ENCODE measurements at places on chromosomes 12 and 14.

GRCh38 chr12:46526233-46526632 is 153.7 kb upstream of the SLC38A2 start:
- no peak for DNase-seq

DNA sequence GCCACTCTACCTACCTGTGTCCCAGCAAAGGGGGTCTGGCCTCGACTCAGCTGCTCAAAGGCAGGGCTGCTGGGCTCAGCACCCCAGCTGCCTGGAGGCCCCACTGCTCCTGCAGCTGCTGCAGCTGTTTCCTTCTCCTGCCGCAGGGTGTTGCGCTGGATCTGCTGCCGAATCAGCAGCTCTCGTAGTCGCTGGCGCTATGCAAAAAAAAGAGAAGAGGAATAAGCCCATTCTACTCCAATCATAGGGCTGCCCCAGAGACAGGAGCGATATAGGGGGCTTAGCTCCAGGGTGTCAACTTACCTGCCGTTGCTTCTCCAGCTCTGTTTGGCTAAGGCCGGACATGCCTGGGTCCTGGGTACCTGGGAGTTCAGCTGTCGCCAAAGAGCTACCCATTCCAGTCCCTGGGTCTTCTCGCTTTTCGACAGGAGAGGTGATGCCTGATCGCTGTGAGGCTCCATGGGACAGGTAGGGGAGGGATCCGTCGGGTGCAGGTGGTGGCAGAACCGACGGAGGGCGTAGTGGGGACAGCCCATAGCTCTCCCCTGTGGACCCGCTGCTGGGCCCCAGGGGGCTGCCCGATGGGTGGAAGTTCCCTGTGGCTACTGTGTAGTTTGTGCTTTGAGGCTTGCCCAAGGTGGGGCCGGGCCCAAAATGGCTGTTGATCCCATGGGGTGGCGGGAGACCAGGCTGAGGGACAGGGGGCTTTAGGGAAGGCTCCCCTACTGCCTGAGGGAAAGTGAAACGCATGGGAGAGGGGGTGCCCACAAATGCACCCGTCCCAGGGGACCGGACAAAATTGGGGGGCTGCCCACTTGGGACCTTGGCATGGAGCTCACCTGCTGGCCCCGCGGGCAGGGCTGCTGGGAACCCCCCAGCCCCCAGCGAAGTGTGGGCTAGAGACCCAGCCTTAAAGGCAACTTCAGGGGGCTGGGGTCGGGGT is 20.9 kb downstream of the KMT2D start:
- no peak for DNase-seq

DNA sequence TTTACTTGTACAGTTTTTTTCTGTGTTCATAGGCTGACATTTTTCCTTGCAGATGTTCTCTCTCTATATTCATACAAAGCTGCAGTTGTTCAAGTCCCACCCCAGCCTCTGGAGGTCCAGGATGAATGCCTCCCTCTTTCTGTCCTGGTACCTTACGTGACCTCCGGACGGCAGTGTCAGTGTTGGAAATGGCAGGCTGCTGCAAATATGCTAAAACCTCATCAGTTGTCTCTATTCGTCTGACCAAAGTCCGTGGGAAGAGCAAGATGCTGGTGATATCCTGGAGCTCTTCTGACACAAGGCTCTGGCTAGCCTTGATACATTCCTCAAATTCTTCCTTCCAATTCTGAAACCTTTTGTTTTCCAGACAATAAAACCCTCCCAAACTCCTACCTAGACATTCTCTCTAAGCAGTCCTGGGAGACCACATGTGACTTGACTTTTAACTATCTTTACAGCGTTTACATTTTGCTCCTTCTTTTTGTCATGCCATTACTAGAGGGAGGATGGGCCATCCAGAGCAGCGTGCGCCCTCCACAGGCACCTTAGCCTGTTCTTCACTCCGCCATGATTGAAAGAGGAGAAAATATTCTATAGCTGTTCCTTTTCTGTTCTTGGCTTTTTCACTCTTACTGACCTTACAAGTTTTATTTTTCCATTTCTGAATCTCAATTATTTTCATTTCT is 143.6 kb downstream of the RGS6 start:
- DNase-seq = no peak

DNA sequence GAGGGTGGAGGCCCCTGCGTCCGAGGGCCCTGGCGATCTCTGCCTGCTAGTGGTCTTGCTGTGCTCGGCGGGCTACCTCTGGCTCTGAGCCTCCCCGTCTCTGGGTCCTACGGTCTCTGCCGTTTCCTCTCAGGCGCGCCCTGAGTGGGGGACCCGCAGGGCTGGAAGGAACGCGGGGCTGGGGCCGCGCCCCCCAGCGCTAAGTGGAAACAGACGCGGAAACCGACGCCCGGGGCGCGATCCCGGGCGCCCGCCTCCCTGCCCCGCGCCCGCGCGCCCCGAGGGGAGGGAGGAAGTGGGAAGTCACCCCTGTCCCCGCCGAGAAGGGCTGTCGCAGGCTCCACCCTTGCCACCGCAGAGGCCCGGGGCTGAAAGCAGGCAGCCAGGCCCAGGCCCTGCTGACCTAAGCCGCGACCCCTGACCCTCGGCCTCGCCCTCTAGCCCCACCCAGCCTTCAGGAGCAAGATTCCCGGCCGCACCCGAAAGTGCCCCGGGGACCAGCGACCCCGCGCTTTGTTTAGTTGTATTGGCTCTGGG is 831 bp downstream of the CRIP1 start:
- DNase-seq = no peak

DNA sequence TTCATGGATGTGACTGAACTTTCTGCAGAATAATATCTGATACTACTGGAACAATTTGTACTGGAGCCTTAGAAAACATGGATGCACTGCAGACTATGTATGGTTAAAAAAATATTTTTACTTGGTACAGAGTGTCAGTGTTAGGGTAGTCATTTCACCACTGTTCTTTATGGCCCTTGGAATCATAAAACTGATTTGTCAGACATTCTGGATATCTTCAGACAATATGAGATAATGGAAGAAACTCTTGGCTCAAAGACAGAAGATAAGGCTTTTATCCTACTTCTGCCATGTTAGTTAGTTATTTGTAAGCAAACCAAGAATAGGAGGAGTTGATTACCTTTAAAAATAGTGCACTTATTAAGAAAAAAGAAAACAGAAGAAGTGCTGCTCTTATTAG is 209.4 kb downstream of the LRIG3 start:
- DNase-seq = no peak

GRCh38 chr12:89453121-89453978 is 71.2 kb downstream of the GALNT4 start:
- DNase-seq = no peak

GRCh38 chr12:55629058-55629841 is 7.4 kb upstream of the OR10P1 start:
- no peak for DNase-seq

DNA sequence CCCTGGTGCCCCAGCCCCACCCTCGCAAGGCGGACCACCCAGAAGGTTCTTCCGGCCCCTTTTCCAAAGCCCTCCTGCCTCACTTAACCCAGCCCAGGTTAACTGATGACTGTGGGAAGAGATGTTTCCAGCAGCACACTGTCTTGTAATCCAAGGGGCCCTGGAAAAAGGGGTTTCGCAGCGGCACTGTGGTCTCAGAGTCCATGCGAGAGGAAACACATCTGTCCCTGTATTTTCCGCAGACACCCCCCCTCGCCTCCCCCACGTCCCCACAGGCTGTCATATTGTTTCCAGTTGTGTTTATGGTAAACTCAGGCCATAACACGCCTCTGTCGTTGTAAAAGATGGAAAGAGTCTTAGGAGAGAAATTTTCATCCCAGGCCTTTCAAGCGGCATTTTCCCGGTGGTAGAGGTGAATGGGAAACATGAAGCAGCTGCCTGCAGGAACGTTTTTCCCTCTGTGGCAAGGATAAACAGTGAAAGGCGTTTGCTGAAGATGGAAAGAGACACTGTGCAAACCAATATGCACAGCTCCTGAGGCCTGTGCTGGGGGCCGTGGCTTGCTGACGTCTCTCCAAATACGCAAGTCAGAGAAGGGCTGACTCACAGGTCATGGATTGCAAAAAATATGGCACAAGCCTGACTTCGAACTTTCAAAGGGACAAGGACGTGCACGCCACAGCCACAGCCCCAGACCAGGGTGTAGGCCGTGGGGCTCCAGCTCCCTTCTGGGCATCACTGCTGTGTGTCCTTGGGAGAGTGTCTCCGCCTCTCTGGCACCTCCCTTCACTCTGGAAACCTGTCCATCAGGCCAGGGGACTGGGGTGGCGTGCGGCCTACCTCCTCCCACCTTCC is 22.5 kb upstream of the FZD10 start:
- DNase-seq = no peak

- DNase-seq = no peak
Measured at GRCh38 chr12:68854078-68854468, 46.1 kb downstream of the MDM2 start.

GRCh38 chr14:41899416-41899815 is 292.7 kb downstream of the LRFN5 start:
- no peak for DNase-seq

GRCh38 chr12:121829250-121829918 is 25.6 kb downstream of the SETD1B start:
- DNase-seq = no peak

GRCh38 chr12:34097213-34097612 is 74.9 kb downstream of the ALG10 start:
- DNase-seq = no peak

- no peak for DNase-seq
Measured at GRCh38 chr14:75127903-75128595, 1.2 kb upstream of the NEK9 start.

DNA sequence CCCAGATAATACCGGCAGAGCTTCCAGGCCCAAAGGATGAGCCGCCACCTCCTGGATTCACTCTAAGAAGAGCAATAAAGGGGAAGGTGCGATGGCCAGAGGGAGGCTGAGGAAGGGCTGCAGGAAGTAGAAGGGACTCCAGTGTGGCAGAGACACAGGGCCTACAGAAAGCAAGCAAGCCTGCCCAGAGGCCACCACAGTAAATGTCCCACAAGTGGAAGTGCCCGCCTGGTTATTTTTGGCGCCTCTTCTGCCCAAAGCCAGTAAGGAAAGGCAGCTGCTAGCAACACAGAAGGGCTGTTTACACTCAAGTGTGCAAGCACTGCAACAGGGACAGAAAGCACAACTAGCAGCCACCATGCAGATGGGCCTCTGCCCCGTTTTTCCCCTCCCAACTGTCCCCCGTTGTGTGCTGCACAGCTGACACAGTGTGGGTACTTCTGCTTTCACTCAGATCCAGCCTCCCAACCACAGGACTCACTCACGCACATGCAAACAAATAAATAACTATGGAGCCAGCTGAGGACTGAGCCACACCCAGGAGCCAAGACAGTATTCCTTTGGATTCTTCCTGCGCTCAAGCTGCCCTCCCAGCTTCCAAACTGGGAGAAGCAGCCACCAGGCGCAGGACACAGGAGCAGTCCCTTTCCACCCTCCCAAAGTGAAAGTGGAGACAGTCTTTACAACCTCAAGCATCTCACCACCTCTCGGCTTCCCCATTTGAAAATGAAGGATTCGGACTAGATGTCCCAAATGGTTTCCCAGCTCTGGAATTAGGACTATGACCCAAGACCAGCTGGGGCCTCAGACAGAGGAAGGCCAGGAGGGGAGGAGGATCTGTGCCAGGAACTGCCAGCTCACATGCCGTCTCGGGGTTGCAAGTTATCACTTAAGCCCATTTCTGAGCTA is 40.0 kb upstream of the PNMA1 start:
- DNase-seq = no peak

DNA sequence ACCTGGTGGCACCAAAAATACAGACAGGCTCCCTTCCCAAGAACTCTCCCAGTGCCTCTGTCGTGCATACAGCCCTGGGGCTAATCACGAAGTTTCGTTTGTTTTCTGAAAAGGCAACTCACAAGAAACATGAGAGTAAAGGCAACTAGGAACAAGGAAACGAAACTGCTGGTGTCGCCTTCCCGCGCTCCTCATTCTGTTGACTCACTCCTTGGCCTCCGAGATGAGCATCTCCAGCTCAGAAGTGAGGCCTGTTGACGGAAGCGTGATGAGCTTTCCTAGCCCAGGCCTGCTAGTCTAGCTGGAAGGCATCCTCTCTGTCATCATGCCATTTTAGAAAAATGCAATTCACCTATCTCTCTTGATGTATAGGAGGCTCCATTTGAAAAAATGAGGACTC is 50.5 kb downstream of the TTC9 start:
- DNase-seq = no peak

DNA sequence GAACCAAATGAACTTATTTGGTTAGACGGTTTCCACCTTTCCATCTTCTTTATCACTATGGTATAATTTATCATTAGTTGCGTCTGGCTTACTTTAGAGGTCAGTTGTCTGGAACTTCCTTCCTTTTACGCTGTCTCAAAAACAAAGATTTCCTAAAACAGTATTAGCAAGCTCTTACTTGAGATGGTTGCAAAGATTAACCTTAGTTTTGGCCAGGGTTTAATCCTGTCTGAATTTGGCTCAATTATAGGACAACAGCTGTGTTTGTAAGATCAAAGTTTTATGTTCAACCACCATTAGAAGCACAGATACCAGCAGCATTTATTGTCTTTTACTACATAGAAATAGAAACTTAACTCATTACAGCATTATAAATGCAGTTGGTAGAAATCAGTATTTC is 7.9 kb upstream of the WASHC3 start:
- DNase-seq = no peak

DNA sequence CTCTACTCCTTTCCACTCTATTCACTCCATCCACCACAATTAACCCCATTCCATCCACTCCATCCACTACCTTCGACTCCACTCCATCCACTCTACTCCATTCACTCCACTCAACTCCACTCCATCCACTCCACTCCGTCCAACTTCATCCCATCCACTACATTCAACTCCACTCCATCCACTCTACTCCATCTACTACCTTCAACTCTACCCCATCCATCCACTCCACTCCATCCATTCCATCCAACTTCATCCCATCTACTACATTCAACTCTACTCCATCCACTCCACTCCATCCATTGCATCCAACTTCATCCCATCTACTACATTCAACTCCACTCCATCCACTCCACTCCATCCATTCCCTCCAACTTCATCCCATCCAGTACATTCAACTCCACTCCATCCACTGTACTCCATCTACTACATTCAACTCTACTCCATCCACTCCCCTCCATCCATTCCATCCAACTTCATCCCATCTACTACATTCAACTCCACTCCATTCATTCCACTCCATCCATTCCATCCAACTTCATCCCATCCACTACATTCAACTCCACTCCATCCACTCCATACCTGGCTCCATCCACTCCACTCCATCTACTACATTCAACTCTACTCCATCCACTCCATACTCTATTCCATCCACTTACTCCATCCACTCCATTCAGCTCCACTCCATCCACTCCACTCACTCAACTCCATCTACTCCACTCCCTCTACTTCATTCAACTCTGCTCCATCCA is 16.4 kb downstream of the HNF1A start:
- no peak for DNase-seq

Measured in HTR-8/SVneo (cell line).